ENCODE measurements at places on chromosomes 12 and 14. TPM values are rescaled to one million over a fixed set of nuclear protein-coding genes. Genes with fewer than 3 reads are reported as not detected.

Gene MMP19
- not detected for total RNA-seq

Gene SCNN1A
- 2.8 TPM for total RNA-seq

Gene NPFF
- total RNA-seq = not detected

Gene TAS2R43
- 2.7 TPM for total RNA-seq

Gene PRPF40B
- 10.1 TPM for total RNA-seq

Gene GPR132
- 32.6 TPM for total RNA-seq

Gene PRR4
- total RNA-seq = 0.48 TPM

Gene AKAP6
- total RNA-seq = 3.3 TPM

Gene PTPRR
- not detected for total RNA-seq

Gene GALNT16
- 0.12 TPM for total RNA-seq

Gene SCN8A
- 0.84 TPM for total RNA-seq

Gene FZD10
- total RNA-seq = not detected

Gene ASB2
- total RNA-seq = 12.9 TPM

Gene TOMM20L
- not detected for total RNA-seq

Gene PSMA6
- total RNA-seq = 408 TPM

Gene PTGDR
- total RNA-seq = not detected

Gene KRT2
- not detected for total RNA-seq

Gene GZMB
- total RNA-seq = 2,337 TPM

Gene VRK1
- 63.1 TPM for total RNA-seq

Gene EXOC3L4
- total RNA-seq = not detected

Gene MAP4K5
- 17.8 TPM for total RNA-seq

Gene C12orf50
- 0.18 TPM for total RNA-seq

Gene TGFB3
- 6.3 TPM for total RNA-seq

Gene CLEC9A
- not detected for total RNA-seq

Gene RNASE7
- total RNA-seq = not detected

Gene ING4
- total RNA-seq = 24.3 TPM

Gene TMEM233
- total RNA-seq = not detected

Gene KRT83
- not detected for total RNA-seq

Gene CFAP54
- total RNA-seq = 0.30 TPM

Gene OVCH1
- total RNA-seq = not detected

Gene COL2A1
- total RNA-seq = not detected

Gene MYH6
- total RNA-seq = not detected

Gene RNU4-1
- total RNA-seq = 1,753 TPM

Gene EPYC
- not detected for total RNA-seq

Gene LAG3
- total RNA-seq = 71.3 TPM

Gene HOXC10
- total RNA-seq = not detected

Gene OR4K13
- total RNA-seq = not detected
